CD4-positive, alpha-beta T cell treated with Interleukin-10 for 1 hour (primary cell): ENCODE measurements at places on chromosomes 4 and X.

DNA sequence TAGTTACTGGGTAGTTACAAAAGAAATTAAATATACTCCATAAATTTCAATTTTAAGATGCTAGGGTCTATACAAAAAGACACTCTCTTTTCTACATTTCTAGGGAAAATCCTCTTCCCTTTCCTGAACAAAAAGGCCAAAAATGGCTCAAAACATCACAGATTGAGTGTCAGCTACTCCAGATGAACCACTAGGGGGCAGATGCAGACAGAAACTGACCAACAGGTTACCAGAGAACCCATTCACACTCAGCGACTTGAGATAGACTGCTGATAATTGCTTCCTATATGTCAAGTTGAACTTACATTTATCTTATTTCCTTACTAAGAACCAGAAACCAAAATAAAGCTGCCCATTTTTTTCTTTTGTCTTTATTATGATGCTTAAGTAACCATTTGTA is 83.4 kb upstream of the MID1IP1 start:
- peak; percentile 0 for DNase-seq

DNA sequence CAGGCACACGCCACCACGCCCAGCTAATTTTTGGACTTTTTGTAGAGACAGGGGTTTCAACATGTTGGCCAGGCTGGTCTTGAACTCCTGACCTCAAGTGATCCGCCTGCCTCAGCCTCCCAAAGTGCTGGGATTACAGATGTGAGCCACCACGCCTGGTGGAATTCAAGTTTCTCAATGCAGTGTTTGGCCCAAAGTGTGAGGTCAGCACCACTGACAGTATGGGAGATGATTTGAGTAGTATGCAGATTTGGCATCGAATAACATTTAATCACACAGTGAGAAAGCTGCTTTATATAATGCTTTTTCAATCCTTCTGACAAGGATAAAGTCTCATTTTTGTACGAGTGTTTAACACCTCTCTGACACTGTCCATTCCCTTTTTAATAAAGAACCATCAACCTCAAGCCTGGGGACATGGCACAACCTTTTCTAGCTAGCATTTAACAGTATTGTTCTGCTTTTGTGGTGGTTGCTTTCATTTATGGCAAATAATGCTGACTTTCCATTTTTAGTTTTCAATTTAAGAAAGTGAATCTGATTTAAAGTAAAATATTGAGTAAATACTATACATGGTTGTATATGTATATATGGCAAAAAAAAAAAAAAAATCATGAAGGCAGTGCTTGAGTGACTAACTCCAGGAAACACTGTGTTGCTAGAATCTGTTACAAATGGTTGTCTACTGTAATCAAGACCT is 4.3 kb upstream of the NSUN7 start:
- DNase-seq: no peak

GRCh38 chr4:158042591-158043030 is 130.2 kb downstream of the GASK1B start:
- DNase-seq: no peak

DNA sequence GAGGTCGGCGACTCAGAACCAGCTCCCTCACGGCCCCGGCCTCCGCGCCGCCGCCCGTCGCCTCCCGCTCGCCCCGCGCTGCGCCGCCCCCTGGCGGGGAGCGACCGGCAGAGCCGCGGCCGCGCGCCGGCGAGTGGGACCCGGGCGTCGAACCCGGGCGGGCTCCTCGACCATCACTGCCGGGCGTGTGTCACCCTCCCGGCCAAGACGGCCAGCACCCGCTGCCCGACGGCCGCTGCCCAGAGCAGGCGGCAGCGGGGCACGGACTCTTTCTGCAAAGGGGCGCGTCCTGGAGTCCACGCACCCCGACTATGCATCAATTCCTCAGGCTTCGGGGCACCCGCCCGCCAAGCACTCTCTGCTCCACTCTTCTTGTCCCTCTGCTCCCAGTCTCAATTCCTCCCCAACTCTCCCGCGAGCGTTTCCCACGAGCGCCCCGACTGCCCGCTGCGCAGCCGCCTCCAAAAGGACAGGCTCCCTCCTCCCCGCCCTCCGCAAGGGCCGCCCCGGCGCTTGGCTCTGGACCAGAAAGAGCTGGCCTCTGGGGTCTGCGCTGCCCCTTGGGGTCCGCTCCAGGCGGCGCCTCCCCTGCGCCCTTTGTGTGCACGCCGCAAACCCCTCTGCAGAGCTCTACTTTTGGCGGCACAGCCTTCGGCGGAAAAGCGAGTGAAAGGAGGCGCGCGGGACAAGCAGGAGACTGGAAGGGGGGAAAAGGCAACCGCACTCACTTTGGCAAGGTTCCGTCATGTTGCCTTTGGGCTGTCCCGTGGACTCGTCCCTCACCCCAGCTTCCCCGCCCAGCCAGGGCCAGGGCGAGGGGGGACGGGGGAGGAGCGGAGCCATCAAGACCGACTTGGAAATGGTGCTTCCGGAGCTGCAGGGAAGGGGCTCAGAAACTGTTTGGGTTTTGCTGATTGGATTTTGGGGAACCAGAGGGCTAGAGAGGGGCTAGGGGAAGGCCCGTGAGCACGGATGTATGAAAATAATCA is 1.0 kb downstream of the PDE5A start:
- peak; percentile 53 for DNase-seq

DNA sequence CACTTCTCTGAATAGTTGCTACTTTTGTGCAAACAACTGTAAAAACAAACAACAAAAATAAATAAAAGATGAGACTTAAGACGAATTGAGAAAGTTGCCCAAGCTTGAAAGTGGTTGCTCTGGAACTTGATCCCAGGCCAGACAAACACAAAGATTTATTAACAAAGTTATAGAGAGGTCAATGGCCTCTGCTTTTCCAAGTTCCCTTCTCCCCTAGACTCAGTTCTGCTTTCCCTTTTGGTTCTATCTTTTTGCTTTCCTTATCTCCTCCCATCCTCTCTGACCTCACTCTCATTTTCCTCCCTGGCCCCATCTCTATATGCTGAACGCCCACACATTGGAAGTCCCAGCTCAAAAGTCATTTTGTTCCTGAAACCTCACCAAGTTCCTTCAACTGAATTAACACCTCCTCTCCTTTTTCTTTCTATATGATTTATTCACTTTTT is 82.7 kb downstream of the MXRA5 start:
- DNase-seq: no peak

GRCh38 chr4:15413010-15413622 is 14.7 kb upstream of the C1QTNF7 start:
- no peak for DNase-seq

DNA sequence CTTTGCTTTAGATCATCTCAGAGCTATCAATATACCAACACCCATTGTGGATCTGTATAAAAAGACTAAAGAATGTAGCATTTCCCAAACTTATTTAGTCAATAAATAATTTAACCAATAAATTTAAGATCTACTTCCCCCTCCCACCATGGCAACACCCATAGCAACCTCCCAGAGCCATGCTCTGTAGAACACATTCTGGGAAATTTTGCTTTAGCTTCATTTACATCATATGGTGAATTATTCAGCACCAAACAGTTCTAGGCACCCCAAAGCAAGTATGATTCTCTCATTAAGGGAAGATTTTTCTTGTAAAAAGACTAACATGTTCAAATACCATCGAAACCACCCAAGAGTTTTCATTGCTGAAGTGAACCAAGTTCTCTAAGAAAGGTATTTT is 80.5 kb upstream of the GPR34 start:
- no peak for DNase-seq

DNA sequence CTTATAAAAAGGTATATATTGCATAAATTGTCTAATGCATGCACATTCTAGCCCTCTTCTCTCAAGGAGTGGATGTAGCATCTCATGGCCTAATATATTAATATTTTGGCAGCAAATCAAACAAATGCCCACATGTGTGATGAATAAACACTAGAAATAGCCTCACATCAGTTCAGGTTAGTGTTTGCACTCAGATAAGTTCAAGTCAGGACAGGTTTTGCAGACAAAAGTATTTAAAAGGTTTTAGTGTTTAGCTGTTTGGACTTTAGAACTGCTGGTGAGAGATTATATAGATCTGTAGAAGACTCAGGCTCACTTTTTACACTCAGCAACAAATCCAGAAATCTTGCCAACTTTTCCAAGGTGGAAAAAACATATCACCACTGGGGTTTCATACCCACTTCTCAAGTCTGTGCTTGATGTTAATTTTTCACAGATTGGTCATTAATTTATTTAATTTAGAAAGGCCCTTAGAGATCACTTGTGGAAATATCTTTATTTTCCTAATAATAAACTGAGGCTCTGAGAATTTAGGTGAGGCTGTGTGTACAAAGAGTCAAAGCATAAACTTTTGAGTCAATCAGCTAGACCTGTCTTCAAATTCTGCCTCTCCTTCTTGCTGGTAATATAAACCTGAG is 362.6 kb downstream of the GASK1B start:
- no peak for DNase-seq

GRCh38 chrX:11665168-11666111 is at the start of gene ARHGAP6:
Gene ARHGAP6, minus strand, starts transcription at chrX:11665920. Its CDS starts 1,092 bp downstream, at chrX:11664828.
- no peak for DNase-seq

DNA sequence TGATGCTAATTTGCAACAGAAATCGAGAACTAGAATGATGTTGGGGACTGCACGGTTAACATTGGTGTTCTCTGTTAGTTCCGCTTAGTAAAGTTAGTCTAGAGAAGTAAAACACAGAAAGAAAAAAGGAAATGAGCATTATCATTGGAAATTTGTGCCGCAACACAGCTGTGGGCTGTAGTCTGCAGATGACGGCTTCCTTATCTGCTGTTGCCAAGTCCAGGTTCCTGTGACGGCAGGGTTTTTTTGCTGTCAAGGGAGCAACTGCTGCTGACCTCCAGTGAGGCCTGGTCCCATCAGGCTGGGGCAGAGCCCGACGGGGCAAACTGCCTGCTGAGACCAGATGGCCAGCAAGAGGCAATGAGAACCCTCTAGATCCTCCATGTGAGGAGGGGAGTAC is 38.9 kb upstream of the PHEX start:
- no peak for DNase-seq

DNA sequence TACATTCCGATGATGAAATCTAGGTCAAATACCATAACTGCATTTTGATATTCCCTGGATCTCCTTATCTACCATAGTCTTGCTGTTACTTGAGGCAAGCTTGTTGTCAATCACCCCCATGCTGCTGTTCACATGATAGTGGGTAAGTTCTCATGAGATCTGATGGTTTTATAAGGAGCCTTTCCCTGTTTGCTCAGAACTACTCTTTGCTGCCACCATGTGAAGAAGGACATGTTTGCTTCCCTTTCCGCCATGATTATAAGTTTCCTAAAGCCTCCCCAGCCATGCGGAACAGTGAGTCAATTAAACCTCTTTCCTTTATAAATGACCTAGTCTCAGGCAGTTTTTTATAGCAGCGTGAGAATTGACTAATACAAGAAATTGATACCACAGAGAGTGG is 432.0 kb downstream of the GLUD2 start:
- no peak for DNase-seq

GRCh38 chr4:76879731-76880364 is 18.1 kb downstream of the SOWAHB start:
- no peak for DNase-seq

GRCh38 chrX:11185861-11186260 is 74.7 kb downstream of the HCCS start:
- DNase-seq: no peak
